Activated CD8-positive, alpha-beta memory T cell treated with anti-CD3 and anti-CD28 coated beads for 4 hours (primary cell): ENCODE measurements at places on chromosomes 5 and 9.

DNA sequence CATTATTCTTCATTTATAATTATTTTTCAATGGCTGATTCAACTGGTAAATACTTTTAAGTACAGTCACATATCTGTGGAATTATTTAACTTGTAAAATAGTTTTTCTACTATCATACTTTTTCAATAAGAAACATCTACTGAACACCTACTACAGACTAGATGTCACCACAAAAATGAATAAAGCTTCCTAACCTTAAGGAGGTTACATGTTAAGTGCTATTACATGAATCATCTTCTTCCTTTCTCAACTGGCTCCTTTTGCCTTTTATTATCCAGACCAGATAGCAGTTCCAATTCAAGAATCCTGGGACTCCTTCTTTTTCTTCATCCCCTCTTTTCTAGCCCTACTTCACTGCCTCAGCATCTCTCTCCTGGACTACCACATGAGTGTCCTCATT, 4.7 kb downstream of the PGGT1B start:
- DNase-seq = no peak

DNA sequence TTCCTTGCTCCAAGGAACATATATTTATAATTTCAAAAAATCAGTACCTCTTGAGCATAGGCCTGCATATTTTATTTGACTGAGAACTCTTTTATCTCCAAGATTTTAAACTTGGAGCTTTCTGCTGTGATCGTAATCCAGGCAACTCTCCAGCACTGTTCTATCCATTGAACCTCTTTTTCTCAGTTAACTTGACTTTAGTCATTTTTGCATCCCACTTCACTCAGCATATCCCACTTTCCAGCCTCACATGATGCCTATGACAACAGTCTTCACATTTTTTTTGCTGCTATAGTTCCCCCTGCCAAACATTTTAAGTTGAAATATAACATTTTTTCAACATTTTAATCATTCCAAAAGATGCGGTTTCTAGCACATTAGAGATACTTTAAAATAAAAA, 9.1 kb upstream of the PSIP1 start:
- DNase-seq = no peak

GRCh38 chr5:128290152-128290858, 206.7 kb downstream of the SLC12A2 start:
- DNase-seq = no peak

GRCh38 chr5:79488775-79489174, 25.2 kb downstream of the HOMER1 start:
- no peak for DNase-seq

DNA sequence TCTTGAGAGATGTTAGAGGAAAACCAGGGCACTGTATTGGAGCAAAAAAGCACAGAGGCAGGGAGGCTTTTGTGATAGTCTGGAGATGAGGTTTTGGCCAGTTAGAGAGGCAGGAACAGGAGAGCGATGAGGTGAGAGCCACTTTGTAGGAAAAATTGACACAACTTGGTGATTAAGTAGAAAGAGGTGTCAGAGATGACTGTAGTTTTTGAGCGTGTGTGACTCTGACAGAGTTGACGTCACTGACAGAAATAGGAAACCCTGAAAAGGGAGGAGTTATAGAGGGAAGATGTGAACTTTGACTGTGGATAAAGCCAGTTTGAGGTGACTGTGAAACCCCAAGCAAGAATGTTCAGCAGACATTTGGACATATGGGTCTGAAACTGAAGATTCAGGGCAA, 15.7 kb downstream of the NFX1 start:
- no peak for DNase-seq

GRCh38 chr9:124001458-124001799, 10.1 kb upstream of the LHX2 start:
- no peak for DNase-seq

DNA sequence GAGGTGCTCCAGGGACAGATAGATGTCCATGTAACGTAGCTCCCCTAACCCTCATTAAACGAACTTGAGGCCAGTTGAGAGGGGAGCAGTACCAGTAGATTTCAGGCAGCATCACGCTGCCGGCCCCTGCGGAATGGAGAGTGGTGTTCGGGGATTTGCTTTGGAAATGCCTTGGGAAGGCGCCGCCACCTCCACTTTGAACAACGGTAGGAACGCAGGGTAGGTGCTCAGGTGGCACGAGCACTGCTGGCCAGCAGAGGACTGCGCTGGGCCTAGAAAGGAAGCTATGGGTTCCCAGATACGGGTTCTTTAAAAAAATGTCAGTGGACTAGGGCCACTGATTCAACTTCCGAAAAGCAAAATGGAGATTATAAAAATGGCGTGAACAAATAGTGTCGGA, 271.8 kb downstream of the FANCC start:
- no peak for DNase-seq

- no peak for DNase-seq
These were observed 18.7 kb upstream of the HMHB1 start for GRCh38 chr5:143793249-143793648.

- DNase-seq = no peak
These were observed 5.3 kb upstream of the CFAP95 start for GRCh38 chr9:69815313-69815712.

DNA sequence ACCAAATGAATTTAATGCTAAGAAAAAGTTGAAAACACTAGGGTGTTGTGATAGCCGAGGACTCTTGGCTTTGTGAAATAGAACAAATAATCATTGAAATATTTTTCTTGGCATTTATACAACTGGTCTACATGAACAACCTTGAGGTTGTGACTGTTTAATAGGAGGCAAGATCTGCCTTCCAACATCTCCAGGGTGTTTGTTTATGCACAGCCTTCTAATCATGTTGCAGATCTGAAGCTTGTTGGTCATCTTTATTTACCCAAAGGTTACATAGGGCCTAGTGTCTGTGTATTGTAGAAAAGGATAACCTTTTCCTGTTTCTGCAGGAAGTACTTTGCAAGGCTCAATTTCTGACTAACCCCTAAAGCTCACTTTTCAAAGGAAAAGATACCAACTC, 65.2 kb upstream of the RANBP3L start:
- DNase-seq = no peak

- DNase-seq = no peak
These were observed 613.7 kb upstream of the CDH18 start for GRCh38 chr5:20601678-20602100.

DNA sequence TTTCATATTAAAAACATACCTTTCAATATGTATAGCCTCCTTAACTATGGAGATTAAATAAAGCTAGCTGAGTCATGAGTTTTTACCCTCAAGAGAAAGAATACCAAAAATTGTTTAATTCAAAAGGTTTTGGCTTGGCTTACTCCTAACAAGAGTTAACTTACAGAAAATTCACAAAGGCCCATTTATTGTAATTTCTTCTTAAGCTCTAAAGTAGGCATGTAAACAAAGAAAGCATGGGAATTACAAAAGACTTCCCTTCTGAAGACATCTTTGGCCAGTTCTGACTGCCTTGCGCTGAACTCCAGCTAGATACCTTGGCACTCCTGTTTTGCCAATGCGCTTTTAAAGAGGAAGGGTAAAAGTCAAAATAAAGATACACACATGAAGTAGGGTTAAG, 28.2 kb downstream of the PUM3 start:
- DNase-seq = no peak
